ENCODE measurements at places on chromosomes 12 and 14. TPM values are rescaled to one million over a fixed set of nuclear protein-coding genes. Genes with fewer than 3 reads are reported as not detected.

DNA sequence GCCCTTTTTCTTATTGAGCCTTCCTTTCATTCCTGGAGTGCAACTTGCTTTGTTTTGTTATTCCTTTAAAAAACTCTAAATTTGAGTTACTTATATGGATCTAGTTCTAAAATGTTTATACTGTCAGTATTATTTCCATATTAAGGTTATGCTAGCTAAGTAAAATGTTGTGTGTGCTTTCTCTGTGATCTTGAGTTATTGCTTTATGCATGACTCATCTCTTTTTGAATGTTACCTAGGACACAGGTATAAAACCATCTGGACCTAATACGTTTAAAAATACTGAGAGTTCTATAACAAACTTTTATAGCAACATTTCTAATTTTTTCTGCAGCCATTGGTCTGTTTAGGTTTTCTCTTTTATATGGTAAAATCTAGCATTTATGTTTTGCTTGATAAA, 132.8 kb upstream of the LGR5 start:
- no peak overlapping the region for H3K27ac ChIP-seq
- no peaks in the 10 kb centered on the region for H3K27me3 ChIP-seq
- H3K4me3 ChIP-seq, result no peak overlapping the region
- no peaks in the 10 kb centered on the region for H3K4me1 ChIP-seq
- DNase-seq, result no peak
- H3K36me3 ChIP-seq, result no peaks in the 10 kb centered on the region

DNA sequence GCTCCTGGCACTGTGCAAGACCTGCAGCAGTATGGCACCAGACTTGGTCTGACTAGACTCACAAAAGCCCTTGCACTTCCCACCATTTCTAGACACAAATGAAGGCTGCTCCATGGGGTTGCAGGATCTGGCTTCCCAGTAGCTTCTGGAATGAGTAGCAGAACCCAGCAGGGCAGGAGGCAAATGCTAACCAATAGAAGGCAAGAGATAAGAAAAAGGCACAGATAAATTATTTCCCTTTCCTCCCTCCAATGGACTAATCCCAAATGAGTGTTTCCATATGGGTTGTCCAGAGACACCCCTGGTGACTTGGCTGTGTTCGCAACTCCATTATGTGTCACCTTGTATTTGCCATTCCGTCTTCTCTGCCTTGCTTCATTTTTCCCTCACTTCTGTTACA, 49.7 kb downstream of the KIF21A start:
- no peak for DNase-seq
- H3K4me1 ChIP-seq, result peaks cover 3% of the 10 kb centered on the region
- H3K27ac ChIP-seq, result no peak overlapping the region
- H3K4me3 ChIP-seq, result no peak overlapping the region

- H3K27ac ChIP-seq, result no peak overlapping the region
- no peak overlapping the region for H3K4me3 ChIP-seq
- H3K27me3 ChIP-seq, result peaks cover 28% of the 10 kb centered on the region
These were observed 48.9 kb upstream of the DLK1 start for GRCh38 chr14:100677554-100678468.

DNA sequence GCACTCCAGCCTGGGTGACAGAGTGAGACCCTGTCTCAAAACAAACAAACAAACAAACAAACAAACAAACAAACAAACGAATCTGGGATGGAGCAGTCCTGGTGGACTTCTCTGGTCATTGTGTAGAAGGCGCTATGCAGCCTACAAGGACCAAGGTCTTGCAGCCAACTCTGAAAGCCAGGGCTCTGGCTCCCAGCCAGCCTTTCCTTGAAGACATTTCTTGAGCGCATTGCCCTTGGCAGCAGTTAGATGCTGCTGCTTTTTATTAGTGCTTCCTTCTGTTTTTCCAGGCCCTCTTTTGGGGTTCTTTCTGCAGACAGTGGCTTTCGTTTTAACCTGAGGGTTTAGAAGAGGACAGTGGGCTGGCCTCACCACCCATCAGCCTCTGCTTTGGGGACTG, 20.2 kb downstream of the CCDC177 start:
- DNase-seq, result no peak
- no peak overlapping the region for H3K27ac ChIP-seq
- no peaks in the 10 kb centered on the region for H3K4me1 ChIP-seq
- H3K36me3 ChIP-seq, result no peaks in the 10 kb centered on the region
- H3K4me3 ChIP-seq, result no peak overlapping the region
- H3K27me3 ChIP-seq, result peaks cover 63% of the 10 kb centered on the region

SLCO1A2 gene
- not detected for total RNA-seq

RBM19 gene
- total RNA-seq, result 39.8 TPM

AKAP3 gene
- total RNA-seq, result 3.5 TPM

TMEM30B gene
- 1.3 TPM for total RNA-seq
